ACHN (cell line): ENCODE measurements at places on chromosomes 4 and X.

DNA sequence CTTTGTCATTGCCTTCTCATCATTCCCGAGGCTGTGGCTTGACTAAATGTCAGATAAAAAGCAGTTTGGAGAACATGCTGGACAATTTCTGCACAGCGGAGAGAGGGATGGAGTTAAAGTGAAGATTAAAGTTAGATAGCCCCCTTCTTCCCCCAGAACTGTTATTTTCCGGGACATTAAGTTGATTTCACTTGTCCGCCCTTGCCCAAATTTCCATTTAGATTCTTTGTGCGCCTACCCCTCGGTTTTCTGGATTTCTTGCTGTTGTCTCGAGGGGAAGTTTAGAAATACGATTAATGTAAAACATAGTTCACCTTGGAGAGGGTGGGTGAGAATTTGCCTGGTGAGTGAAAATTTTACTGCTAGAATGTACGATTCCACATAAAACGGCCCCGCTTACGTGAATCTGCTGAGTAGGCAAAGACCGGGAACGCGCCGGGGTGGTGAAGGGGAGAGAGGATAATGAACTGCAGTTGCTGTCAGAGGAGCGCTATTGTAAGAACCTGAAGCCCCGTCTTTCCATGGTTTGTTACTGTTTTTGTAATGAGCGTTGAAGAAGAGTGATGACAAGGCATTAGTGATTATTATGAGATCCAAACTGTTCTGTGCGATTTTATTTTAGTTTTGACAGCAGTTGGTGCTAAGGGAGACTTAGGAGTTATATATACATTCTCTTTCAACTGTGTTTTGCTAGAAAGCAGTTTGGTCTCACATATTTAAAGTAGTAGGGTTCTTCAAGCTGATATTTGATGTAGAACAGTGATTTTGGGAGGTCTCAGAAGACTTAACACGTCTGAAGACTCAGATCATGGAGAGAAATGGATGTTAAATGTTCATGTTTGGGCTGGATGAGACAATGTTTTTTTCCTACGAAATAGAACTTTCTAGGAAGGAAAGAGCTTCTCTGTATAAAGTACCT is 73.0 kb downstream of the AFF1 start:
- DNase-seq = peak; percentile 52

GRCh38 chr4:92847026-92847425 is 543.3 kb downstream of the GRID2 start:
- no peak for DNase-seq

DNA sequence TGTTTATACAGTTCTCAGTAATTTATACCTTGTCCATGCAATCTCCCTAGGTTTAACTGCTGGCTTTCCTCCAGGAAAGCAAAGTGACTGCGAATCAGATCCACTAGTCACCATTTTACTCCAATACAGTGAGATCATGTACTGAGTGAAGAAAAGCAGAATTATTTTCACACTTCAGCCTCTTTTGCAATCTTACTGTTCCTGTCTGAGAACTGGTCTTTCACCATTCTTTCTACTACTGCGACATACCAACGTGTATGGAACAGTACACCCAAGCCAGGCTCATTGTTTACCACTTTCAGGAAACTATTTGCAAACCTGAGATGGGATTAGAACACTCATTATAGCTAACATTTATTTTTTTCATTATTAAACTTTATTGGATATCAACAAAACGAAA is 8.0 kb upstream of the MSL3 start:
- DNase-seq = no peak

- DNase-seq = no peak
Observed at GRCh38 chr4:48772556-48772955, 7.5 kb downstream of the FRYL start.
